Esophagus mucosa (tissue), 1 donor: ENCODE measurements at places on chromosomes 2 and 18. TPM values are rescaled to one million over a fixed set of nuclear protein-coding genes. Genes with fewer than 3 reads are reported as not detected.

The RSAD2 gene
- 1.6 TPM for total RNA-seq

The NXPH2 gene
- not detected for total RNA-seq

The OR6B2 gene
- not detected for total RNA-seq

The UGT1A9 gene
- total RNA-seq = 0.08 TPM

The NT5DC4 gene
- total RNA-seq = not detected

The KHK gene
- 3.5 TPM for total RNA-seq

The EPG5 gene
- 12.2 TPM for total RNA-seq

The CRYGC gene
- total RNA-seq = not detected

The ANKRD30BL gene
- total RNA-seq = not detected

The NCK2 gene
- total RNA-seq = 68.6 TPM

The CDH19 gene
- total RNA-seq = 0.24 TPM

The ANO7 gene
- total RNA-seq = 0.12 TPM

The CYP27C1 gene
- total RNA-seq = 1.8 TPM

The LRP2 gene
- not detected for total RNA-seq

The LANCL1 gene
- total RNA-seq = 32.4 TPM

The MAL gene
- total RNA-seq = 382 TPM

The PCARE gene
- 0.08 TPM for total RNA-seq

The KRTCAP3 gene
- total RNA-seq = 26.0 TPM

The GBX2 gene
- total RNA-seq = not detected

The OTX1 gene
- total RNA-seq = 1.8 TPM

The B3GNT2 gene
- total RNA-seq = 20.2 TPM

The SP140 gene
- total RNA-seq = 0.96 TPM

The SERPINB3 gene
- 879 TPM for total RNA-seq

The GNLY gene
- 0.44 TPM for total RNA-seq

The ACTG2 gene
- 40.8 TPM for total RNA-seq

The MEP1B gene
- total RNA-seq = not detected

The GREB1 gene
- 0.60 TPM for total RNA-seq
